Activated naive CD4-positive, alpha-beta T cell treated with anti-CD3 and anti-CD28 coated beads for 36 hours (primary cell): ENCODE measurements at places on chromosomes 4 and X. TPM values are rescaled to one million over a fixed set of nuclear protein-coding genes. Genes with fewer than 3 reads are reported as not detected.

RASGEF1B gene
- 6.5 TPM for total RNA-seq

ATOH1 gene
- not detected for total RNA-seq

PNMA6F gene
- not detected for total RNA-seq

SATL1 gene
- not detected for total RNA-seq

TNIP3 gene
- 2.7 TPM for total RNA-seq

NDNF gene
- total RNA-seq: not detected

DOK7 gene
- total RNA-seq: not detected

MAOB gene
- not detected for total RNA-seq

DNA sequence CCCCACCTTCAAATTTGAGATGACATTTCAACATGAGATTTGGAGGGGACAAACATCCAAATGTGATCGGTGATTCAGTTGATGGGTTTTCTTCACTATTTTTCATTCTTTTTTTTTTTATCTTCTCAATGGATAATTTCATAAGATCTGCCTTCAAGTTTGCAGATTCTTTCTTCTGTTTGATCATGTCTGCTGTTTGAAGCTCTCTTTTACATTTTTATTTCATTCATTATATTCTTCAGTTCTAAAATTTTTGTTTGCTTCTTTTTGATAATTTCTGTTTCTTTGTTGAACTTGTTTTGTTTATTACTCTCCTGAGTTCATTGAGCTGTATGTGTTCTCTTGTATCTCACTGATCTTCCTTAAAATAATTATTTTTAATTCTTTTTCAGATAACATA, 14.8 kb downstream of the APOOL start:
- H3K36me3 ChIP-seq: peaks cover 30% of the 10 kb centered on the region
- H3K4me1 ChIP-seq: peaks cover 2% of the 10 kb centered on the region
- H3K27me3 ChIP-seq: no peaks in the 10 kb centered on the region
- no peak overlapping the region for H3K27ac ChIP-seq
- H3K4me3 ChIP-seq: no peak overlapping the region
- DNase-seq: no peak

DNA sequence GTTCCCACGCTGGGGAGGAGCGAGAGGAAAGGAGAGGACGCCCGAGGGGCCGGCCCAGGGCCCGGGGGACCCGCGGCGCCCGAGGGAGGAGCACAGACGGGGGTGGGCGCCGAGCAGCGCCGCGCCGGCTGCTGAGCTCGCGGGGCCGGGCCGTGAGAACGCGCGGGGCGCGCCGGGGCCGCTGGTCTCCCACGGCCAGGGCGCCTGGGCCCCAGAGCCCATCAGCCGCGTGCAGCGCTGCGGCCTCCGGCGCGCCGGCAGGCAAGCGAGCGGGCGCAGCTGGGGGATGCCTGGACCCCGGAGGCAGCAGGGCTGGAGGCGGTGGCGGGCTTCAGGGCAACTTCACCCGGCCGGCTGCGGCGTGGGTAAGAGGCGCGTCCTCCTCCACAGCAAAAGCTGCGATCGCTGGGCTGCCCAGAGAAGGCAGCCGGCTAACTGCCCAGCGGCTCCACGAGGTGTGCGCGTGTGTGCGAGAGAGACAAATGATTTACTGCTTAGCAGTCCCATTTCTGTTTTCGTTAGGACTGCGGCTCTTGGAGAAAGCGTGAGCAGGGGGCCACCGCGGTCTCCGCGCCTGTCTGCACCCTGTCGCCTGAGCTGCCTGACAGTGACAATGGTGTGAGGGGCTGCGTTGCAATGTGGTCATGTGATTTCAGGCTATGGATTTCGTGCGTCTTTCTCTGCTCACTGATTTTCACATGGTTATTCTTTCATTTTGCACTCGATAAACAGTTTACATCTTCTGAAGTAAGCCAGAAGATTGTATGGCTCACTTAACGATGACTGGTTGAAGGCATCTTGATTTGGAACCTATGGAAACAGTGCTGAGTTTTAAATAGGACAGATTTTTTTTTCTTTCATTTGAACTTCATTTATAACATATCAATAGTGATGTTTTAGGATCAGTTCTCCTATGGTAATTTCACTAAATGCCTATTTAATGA, 1.2 kb downstream of the GUCY1A1 start:
- peak; percentile 8 for DNase-seq
- peak overlapping the region; percentile 71 for H3K4me3 ChIP-seq
- H3K4me1 ChIP-seq: peaks cover 10% of the 10 kb centered on the region

DNA sequence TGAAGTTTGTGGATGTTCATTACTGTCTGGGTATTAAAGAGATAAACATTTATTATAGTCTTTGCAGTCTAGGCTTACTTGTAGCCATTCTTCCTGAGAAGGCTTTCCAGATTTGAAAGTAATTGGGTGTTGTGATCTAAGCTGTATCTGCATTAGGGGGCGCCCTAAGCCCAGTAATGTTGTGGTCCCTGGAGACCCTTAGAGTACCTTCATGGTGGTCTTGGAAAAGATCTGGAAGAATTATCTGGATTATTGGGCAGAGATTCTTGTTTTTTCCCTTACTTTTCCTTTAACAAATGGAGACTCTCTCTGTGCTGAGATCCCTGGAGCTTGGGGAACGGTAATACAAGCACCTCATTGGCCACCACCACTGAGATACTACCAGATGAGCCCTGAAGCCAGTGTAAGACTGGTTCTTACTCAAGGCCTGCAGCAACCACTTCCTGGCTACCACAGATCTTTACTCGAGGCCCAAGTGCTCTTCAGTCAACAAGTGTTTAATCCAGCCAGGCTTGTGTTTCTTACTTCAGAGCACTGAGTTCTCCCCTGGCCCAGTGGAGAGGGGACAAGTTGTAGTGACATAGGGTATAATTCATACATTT, 63.1 kb downstream of the RTL3 start:
- peak; percentile 20 for DNase-seq
- H3K4me3 ChIP-seq: no peak overlapping the region
- no peaks in the 10 kb centered on the region for H3K27me3 ChIP-seq
- no peaks in the 10 kb centered on the region for H3K36me3 ChIP-seq

- no peak for DNase-seq
- no peaks in the 10 kb centered on the region for H3K36me3 ChIP-seq
- H3K27me3 ChIP-seq: peaks cover 40% of the 10 kb centered on the region
- H3K4me3 ChIP-seq: no peak overlapping the region
- no peak overlapping the region for H3K27ac ChIP-seq
These were observed 103.6 kb downstream of the UCHL1 start for GRCh38 chr4:41360214-41360920.

DNA sequence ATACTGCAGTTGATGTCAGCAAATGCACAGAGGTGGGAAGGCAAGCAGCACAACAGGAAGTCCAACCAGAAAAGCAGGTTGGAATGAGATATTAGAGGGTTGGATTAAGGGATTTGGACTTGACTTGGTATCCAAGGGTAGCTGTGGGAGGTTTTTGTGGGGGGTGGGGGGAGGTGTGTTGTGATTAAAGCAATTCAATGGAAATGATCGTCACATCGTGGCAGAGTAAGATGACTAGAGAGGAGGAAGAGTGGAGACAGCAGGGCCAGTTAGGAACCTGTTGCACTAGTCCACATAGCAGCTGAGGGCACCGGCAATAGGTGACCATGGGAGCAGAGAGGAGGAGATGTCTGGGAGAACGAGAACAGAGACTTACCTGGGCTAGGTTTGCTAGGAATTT, 2.4 kb downstream of the SLC25A43 start:
- no peak for DNase-seq
- H3K36me3 ChIP-seq: no peaks in the 10 kb centered on the region
- no peak overlapping the region for H3K27ac ChIP-seq

- no peak for DNase-seq
- peaks cover 20% of the 10 kb centered on the region for H3K36me3 ChIP-seq
- peaks cover 18% of the 10 kb centered on the region for H3K4me1 ChIP-seq
These were observed 9.3 kb downstream of the SUV39H1 start for GRCh38 chrX:48705871-48706270.

GRCh38 chr4:169906104-169906503, 120.1 kb downstream of the MFAP3L start:
- no peak overlapping the region for H3K27ac ChIP-seq
- H3K36me3 ChIP-seq: no peaks in the 10 kb centered on the region
- H3K27me3 ChIP-seq: peaks cover 4% of the 10 kb centered on the region
- H3K4me1 ChIP-seq: no peaks in the 10 kb centered on the region
- DNase-seq: no peak
- H3K4me3 ChIP-seq: no peak overlapping the region

- H3K27ac ChIP-seq: no peak overlapping the region
- peaks cover 4% of the 10 kb centered on the region for H3K27me3 ChIP-seq
- DNase-seq: no peak
- H3K4me3 ChIP-seq: no peak overlapping the region
- no peaks in the 10 kb centered on the region for H3K4me1 ChIP-seq
- H3K36me3 ChIP-seq: no peaks in the 10 kb centered on the region
These were observed 32.5 kb downstream of the SORBS2 start for GRCh38 chr4:185779517-185779916.
